DMS79 treated with DMSO at 0.1 percent for 48 hours (cell line): ENCODE measurements at places on chromosomes 1 and 21.

GRCh38 chr1:226820941-226821718 lies 49.3 kb upstream of the PSEN2 start:
- no peak for DNase-seq

DNA sequence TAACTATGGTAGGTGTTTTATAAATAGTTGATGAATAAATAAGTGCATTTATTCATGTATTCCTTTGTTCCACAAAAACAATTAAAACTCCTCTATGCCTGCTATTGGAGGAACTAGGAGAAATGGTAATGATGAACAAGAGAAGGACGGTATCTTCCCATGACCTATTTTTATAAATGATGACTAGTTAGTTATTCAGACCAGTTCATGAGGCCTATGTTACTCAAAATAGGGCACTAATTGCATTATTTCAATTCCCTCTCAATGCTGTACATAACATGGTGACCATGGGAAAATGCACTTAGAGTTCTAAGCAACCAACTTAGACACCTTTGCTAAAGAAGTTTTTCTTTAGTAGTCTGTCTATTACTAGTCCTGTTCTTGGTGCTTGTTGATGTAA lies 53.1 kb downstream of the XCL1 start:
- no peak for DNase-seq

DNA sequence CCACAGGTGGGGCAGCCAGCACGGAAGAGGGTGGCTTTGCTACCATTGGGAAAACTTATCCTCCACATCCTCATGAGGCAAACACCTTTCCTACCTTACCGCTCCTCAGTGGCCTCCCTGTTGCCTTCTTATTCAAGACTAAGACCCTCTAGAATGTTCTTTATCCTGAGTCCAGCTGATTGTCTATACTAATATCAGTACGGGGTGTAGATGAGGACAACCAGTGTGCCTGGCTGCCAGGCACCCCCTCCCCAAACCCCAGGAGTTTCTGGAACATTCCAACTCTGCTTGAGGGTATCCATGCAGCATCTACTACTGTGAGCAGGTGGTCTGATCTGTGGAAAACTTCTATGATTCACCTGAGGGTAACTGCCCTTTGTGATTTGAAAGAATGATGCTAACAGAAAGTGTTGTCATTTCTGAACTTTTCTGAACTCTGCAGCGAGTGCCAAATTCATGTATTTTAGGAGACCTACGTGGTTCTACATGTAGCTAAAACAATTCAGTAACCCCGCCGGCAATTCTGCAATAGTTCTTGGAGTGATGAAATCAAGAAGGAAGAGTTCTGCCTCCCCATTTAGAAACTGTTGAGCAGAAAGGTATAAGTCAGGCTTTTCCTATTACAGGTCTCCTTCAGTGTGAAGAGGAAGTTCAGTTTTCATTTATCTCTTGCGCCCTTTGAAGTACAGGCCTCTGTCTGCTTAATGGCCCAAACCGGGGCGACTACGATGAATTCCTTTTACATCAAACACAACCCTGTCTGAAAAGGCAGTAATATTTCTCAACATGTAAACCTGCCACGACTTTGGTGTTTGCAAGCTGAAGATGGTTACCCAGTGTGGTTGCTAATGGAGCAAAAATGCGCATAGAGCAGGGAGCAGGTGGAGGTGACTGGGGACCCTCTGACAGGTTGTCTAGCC lies 80.4 kb downstream of the RUNX1 start:
- DNase-seq = no peak

DNA sequence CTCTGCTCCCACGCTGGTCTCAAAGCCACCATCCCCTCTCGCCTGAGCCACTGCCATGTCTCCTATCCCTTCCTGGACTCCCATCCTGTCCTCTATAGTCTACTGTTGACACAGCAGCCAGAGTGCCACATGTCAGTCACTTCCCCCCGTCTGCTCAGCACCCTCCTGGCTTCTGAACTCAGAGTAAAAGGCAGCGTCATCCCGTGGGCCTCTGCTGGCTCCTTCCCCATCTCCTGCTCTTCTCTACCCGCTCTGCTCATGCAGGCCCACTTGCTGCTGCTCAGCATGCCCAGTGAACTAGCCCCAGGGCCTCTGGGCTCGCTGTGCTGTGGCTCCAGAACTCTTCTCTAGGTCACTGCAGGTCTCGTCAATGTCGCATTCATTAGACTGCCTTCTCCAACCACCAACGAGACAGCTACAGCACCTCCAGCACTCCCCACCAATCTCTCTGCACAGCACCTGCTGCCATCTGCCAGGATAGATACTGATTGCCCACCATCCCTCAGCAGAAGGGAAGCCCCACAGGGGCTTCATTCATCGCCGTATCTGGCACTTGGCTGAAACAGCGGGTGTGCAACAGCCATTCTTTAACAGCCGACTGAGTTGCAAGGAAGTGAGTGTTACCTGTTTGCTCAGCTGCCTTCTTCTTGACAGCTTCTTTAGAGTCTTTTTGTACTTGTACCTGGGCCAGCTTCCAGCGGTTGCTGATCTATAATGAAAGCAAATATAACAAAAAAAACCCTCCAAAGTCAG lies 11.8 kb upstream of the SRM start:
- DNase-seq = peak; percentile 99

DNA sequence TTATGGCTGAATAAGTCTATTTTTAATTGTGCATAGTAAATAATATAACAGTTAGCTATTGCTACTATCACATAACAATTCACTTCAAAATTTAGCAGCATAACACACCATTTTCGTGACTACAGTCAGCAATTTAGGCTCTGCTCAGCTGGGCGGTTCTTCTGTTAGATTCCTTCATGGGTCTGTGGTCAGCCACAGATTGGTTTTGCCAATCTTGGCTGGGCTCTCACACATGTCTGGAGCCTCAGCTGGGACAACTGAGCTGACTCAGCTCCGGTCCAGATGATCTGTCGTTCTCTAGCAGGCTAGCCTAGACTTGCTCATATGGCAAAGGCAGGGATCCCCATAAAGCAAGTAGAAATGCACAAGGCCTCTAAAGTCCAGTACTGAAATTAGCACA lies 15.1 kb upstream of the CDC42BPA start:
- no peak for DNase-seq

GRCh38 chr1:155077758-155078445 lies 735 bp upstream of the EFNA3 start:
- no peak for DNase-seq

GRCh38 chr1:116429821-116430374 lies 56.9 kb downstream of the ATP1A1 start:
- DNase-seq = peak; percentile 20

DNA sequence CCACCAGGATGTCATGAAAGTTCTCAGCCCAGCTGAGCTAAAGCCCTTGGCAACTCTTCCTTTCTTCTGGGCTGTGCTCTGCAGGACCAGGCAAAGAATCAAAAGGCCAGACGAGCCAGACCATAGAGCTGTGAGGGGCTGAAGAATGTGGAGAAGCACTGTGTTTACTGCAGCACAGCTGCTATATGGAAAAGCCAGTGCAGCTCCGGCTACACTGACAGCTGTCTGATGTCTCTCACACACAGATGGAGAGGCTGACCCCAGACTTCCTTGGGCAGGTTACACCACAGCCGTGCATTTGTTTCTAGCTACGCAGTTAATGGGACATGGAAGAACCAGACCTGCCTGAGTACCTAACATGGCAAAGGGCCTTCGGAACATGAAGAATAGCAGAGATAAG lies 40.3 kb downstream of the CD247 start:
- no peak for DNase-seq

- no peak for DNase-seq
These were observed 774.8 kb upstream of the ADAMTS5 start for GRCh38 chr21:27741736-27742135.

GRCh38 chr1:917076-917459 lies 6.7 kb upstream of the SAMD11 start:
- DNase-seq = no peak

DNA sequence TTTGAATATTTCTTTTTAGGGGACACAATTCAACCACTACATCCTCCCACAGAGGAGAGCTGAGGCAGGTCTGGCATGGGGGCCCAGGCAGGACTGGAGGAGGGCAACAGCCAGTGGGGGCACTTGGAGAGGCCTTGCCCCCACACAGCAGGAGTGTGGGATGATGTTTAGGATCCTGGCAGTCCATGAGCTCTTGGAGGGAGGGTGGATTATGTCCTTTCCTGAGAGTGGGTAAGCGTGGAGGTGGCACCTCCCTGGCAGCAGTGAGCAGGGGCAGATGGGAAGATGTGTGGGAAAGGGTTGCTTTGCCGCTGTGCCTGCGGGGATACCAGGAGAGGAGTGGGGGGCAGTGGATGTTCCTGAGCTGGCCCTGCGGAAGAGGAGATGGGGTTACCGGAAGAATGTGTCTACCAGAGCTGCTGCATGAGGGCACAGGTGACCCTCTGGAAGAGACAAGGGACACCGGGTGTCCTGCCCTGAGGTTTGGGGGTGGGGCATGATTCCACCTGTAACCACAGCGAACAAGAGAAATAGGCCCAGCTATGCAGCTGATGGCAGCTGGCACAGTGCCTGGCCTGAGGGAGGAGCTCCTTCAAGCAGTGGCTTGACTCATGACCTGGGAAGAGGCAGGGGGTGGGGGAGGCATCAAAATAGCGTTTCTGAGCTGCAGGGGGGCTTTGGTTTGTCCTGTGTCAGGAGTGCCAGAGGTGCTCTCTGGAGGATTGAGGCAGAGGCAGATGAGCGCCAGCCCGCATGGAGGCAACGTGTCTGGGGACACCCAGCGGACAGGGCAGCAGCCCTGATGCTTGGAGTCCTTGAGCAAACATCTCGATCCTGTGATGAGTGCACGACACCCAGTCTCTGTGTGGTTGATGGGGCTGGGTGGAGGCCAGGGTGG lies 123.9 kb upstream of the TMPRSS2 start:
- DNase-seq = peak; percentile 82

- DNase-seq = no peak
These were observed 8.6 kb upstream of the AK2 start for GRCh38 chr1:33045246-33045645.

DNA sequence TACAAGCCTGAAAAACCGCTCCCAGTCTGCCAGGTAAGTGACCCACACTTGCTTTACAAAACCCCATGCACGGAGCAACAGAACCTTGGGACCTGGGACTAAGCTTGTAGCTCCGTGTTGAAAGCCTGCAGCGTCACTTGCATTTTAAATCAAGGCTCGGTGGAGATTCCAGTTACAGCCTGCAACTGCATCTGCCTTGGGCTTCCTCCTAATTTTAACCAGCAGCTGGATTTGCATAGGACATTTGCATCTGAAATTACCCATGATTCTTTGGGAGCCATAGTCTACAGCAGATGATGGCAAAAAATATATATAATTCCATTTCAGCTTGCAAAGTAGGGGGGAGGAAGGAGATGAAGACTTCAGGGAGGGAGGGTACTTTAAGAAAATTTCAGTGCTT lies 62.4 kb upstream of the IGSF21 start:
- DNase-seq = no peak

DNA sequence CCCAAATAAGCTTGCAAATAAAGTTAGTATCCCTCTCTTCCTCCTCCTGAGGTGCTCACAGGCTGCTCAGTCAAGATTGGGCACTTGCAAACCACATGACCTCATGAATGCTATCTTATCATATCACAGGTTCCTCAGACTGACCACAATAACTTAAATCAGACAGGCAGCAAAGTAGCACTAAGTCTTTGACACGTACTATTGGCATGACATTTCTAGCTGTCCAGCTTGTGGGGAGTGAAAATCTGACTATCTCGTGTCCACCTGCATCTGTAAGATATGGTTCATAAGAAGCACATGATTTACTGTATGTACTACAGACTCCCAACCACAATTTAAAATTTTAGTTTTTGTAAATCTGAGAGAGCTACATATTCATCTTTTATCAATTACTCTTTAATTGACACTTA lies 58.0 kb upstream of the GFI1 start:
- no peak for DNase-seq

DNA sequence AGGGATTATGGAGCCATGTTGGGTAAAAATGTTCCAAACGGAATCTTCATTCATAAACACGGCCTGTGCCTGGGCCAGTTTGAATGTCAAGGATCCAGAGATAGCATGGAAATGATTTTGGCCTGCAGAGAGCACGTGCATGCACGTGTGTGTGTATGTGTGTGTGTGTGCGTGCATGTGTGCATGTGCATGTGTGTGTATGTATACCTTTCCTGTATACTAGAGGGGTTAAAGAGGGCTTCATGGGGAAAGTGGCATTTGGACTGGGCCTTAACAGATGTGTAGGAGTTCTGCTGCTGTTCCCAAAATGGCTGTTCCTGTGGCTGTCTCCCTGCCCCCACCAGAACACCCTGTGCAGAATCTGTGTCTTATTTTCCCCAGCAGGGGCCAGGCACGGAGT lies 21.7 kb downstream of the TTC39A start:
- no peak for DNase-seq

- DNase-seq = no peak
These were observed 135.2 kb downstream of the PSMG1 start for GRCh38 chr21:39048064-39048463.

DNA sequence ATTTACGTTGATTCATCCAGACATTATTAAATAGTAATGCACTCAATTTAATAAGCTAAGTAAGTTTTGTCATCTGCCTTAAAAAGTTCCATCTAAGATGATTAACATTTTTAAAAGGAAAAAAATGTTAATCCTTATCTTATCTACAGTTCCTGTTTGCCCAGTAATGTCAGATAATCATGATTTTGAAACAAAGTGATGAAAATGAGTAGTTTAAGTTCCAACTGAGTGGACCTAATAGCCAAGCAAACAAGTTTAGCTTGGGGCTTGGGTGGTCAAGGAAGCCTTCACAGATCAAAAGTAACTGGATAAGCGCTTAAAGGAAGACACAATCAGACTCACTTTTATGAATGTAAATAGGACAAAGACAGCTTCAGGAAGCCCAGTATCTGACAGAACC lies 40.5 kb upstream of the JAK1 start:
- DNase-seq = no peak

GRCh38 chr1:4048076-4048475 lies 148.0 kb upstream of the C1orf174 start:
- no peak for DNase-seq

GRCh38 chr1:163570071-163570470 lies 248.3 kb downstream of the NUF2 start:
- DNase-seq = no peak

GRCh38 chr1:9128166-9128519 lies 759 bp downstream of the GPR157 start:
- DNase-seq = no peak

- DNase-seq = peak; percentile 10
These were observed 287.9 kb downstream of the LTN1 start for GRCh38 chr21:28704746-28705145.

- DNase-seq = no peak
These were observed 25.7 kb upstream of the HYI start for GRCh38 chr1:43479414-43479813.

GRCh38 chr1:66637146-66637545 lies 103.2 kb downstream of the SGIP1 start:
- no peak for DNase-seq

GRCh38 chr1:238589843-238590435 lies 699.2 kb upstream of the ZP4 start:
- DNase-seq = no peak
